ENCODE measurements at places on chromosomes 13 and 19.

- no peak for DNase-seq
Observed at GRCh38 chr19:944663-945241, 18.9 kb downstream of the ARID3A start.

DNA sequence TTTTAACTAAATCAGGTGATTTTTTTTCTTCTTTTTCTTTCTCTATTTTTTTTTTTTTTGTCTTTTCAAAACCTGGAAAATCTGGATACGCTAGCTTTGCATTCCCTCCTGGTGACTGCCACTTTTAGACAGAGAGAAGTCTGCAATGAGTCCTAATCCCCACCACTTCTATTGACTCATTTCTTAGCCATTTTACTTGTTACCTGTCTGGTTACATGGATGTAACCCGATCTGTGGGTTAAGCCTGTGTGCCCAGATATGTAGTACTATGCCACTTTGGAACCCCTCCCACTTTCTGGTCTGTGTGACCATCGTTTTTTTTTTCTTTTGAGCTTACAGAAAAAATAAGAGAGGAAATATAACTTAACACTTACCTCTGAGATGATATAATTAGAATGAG is 817.8 kb upstream of the PCDH9 start:
- DNase-seq = no peak

GRCh38 chr13:99501848-99502301 is 603 bp downstream of the TM9SF2 start:
- no peak for DNase-seq

DNA sequence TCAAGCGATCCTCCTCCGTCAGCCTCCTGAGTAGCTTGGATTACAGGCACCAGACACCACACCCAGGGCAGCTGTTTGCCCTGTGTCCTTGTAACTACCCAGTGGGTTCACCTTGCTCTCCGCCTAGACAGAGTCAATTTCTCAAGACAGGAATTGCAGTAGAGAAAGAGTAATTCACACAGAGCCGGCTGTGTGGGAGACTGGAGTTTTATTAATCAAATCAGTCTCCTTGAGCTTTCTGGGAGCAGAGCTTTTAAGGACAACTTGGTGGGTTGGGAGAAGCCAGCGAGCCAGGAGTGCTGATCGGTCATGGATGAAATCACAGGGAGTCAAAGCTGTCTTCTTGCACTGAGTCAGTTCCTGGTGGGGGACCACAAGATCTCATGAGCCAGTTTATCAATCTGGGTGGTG is 20.6 kb upstream of the ADGRE1 start:
- DNase-seq = no peak

DNA sequence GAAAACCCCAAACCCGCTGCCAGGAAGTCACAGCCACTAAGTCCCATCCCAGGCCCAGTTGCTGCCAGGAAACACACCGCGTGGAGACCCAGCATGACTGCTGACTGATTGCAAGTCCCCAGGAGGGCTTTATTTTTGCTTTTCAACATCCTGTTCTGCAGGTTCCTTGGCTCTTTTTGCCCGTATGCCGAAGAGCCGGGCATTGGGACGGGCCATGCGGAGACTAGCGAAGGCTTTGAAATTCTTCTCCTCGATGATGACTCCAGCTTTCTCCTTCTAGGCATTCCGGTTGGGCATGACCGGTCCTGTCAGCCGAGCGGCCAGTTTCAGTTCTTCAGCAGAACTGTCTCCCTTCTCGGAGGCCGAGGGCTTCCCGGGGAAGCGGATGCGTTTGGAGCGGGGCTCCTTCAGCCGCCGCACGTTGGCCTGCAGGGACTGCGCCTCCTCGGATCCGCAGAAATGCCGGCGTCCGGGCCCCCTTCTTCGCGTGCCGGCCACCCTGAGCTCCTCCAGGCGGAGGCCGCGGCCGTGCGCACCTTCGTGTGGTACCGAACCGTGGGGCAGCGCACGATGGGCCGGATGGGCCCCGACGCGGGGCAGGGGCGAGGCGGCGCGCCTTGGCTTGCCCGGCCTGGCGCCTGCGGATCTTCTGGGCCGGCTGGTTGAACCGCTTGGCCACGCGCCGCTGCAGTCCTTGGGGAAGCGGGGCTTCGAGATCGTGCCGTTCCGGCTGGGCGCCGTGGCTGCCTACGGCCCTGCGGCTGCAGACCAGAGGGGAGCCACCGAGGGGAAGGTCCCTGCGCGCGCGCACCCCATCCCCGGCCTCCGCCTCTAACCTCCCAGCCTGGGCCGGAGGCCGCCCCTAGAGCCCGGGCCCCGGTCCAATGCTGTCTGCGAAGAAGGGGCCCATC is 15.2 kb downstream of the ZSCAN5C start:
- no peak for DNase-seq

- no peak for DNase-seq
Observed at GRCh38 chr19:18762125-18763023, 28.7 kb downstream of the COMP start.

DNA sequence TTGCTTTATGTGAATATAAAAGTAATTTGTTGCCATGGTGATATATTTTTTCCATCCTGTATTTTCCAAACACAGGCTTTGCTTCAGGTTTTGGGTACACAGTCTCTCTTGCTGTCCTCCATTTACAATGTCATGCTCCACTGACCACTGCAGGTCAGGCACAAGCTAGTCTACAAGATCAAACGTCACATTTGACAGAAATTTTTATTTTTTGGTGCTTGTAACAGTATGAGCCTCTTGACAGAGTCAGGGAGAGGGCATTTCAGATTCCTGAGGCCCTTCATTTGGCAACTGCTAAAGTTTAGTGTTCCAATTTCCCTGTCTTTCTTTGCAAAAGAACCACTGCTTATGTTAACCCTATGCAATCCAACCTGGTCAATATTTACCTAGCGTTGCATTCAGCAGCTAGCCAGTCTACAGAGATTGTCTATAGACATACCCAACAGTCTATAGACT is 175.0 kb downstream of the RFC3 start:
- no peak for DNase-seq

DNA sequence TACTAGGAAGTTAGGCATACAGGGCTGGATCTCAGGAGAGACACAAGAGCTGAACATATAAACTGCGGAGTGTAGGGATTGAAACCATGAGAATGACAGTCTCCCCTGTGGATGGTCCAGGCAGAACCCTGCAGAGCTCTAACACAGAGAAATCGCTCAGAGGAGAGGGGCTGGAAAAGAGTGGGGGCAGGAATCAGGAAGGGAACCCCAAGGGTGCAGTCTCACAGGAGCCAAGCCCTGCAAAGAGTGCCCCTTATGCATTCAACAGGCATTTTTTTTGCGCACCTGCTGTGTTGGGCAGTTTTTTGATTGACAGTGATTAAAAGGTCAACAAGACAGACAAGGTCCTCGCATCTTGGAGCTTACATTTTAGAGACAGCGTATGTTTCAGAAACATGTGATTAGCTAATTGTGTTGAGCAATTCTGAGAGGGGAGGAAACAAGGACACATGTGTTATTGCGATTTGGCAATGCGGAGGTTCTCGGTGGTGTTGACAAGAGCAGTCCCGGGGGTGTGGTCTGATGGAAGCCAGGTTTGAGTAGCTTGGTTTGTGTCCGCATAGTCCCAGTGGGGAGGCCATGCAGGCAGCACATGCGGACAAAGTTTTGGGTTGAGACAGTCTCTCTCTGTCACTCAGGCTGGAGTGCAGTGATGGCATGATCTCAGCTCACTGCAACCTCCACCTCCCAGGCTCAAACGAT is 182.6 kb upstream of the IRS2 start:
- DNase-seq = no peak

- no peak for DNase-seq
Observed at GRCh38 chr19:10612499-10613119, 12.7 kb upstream of the SLC44A2 start.

DNA sequence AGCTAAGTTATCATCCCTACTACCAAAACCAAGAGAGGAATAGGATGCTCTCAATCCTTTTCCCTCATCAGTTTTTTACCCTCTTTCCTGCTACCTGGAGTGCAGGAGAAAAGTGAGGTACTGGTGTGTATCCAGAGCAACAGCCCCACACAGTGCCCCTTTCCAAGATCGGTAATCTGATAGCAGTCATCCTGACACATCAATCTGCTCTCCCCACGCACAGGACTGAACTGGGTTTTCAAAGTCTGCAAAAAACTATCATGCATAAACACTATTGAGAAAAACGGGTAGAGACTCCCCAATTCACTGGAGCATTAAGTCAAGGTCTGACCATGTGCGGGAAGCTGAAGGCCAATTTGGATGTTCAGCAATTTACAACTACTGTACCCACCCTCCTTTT is 284.8 kb downstream of the RBM26 start:
- no peak for DNase-seq

DNA sequence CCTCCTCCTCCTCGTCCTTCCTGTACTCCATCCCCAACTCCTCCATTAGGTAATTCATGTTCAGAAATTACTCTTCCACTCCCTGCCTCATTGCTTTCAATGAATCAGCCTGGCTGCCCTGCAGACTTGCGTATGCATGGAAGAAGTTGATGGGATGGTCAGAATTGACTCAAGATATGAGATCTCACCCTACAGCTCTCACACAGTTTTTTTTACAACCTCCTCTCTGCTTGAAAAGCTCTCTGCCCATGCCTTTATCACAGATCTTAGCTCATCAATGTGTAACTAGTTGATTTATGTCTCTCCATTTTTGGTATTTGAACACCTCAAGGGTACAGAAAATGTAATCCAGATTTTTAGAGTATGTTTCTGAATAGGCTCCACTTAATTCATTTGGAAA is 506.9 kb downstream of the TBC1D4 start:
- DNase-seq = no peak

GRCh38 chr13:20144141-20144850 is 16.6 kb downstream of the GJA3 start:
- DNase-seq = no peak

DNA sequence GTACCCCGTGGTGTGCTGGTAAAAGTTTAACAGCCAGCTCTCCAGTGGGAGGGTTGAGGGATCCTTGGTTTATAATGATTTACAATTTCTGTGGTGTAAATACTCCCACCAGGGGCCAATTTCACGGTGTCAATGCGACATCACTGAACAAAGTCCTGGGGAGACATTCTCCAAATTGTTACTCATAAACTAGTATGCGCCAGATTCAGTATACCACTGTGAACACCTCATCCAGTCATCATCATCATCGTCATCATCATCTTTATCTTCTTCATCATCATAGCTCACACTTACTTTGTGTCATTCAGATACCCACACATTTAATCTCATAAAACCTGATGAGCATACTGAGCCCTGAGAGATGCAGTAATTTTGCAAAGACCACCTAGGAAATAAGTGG is 17.2 kb upstream of the TNFSF14 start:
- DNase-seq = no peak

DNA sequence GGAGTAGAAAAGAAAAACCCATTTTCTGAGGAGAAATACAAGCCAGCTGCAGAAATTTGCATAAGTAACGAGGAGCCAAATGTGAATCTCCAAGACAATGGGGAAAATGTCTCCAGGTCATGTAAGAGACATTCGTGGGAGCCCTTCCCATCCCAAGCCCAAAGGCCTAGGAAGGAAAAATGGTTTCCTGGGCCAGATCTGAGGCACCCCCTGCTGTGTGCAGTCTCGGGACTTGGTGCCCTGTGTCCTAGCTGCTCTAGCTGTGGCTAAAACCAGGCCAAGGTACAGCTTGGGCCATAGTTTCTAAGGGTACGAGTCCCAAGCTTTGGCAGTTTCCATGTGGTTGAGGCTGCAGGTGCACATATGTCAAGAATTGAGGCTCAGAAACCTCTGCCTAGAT is 444.9 kb downstream of the PCDH20 start:
- DNase-seq = no peak

GRCh38 chr13:68996668-68997025 is 1111.0 kb upstream of the ATXN8OS start:
- DNase-seq = no peak

DNA sequence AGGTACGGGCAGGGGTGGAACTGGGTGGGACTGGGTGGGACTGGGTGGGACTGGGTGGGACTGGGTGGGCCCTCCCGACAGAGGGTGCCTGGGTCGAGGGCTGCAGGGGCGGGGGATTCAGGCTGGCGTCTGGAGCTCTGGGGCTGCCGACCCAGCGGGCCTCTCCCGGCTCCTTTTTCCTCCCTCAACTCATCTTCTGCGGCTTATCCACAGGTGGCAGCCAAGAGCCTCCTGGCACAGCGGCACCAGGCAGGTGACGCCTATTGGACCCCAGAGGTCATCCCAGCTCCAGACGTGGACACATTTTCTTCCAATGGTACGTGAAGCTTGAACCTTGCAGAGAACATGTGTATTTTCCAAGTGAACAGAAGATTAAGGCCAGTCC is 533 bp downstream of the ZNF544 start:
- no peak for DNase-seq

DNA sequence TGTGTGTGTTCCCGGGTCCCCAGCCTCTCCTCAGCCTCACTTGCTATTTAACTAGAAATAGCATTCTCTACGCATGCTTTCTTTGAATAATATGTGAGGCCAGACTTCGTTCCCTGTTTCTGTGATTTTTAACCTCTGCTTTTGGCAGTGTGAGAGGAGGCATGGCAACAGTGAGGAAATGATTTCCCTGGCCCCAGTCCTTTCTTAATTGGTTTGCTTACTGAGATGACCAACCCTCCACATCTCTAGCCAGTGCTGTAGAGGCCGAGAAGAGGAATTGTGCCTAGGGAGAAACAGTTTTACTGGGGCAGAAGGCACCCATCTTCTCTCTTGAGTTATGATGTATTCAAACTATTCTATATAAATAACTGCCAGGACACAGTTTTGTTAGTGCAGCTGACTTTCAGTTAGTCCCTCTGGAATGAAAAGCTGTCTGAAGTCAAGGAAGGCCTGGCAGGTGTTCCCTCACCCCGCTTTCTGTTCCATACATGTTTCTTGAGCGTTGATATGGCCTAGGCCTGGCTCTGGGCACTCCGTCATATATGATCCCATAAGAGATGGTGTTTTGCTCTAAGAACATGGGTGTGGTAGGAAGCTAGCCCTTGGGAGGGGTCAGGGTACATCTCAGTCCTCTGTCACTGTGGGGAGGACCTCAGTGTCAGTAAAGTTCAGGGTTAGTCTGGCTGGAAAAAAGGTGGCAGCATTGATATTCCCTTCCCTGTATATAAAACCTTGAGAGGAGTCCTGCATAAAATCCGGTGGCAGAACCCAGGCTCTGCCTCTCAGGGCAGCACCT is 73.7 kb upstream of the NPAS1 start:
- DNase-seq = no peak

GRCh38 chr19:53958168-53958571 is 4.6 kb upstream of the CACNG8 start:
- DNase-seq = no peak

- DNase-seq = no peak
Observed at GRCh38 chr19:8110931-8111330, 38.5 kb downstream of the FBN3 start.
